ENCODE measurements at places on chromosomes 1 and 21.

DNA sequence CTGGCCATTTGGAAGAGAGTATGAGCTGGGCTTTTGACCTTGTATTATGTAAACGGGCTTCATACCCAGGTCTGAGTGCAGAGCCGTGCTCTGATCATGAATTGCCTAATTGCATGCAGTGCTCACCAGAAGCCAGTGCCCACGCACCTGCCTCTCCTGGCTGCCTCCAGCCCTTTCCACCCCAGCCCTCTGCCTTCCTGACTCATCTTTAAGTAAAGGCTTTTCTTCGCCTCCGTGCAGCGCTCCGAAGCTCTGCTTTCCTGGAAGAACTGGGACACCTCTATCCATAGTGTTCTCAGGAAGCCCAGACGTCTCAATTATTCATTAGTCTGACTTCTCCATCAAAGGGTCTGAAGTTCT is 413.7 kb downstream of the PTPRU start:
- no peak for DNase-seq

GRCh38 chr1:72284084-72284347 is 1.7 kb upstream of the NEGR1 start:
- DNase-seq = no peak

GRCh38 chr1:217620814-217621213 is 10.1 kb downstream of the GPATCH2 start:
- DNase-seq = no peak

DNA sequence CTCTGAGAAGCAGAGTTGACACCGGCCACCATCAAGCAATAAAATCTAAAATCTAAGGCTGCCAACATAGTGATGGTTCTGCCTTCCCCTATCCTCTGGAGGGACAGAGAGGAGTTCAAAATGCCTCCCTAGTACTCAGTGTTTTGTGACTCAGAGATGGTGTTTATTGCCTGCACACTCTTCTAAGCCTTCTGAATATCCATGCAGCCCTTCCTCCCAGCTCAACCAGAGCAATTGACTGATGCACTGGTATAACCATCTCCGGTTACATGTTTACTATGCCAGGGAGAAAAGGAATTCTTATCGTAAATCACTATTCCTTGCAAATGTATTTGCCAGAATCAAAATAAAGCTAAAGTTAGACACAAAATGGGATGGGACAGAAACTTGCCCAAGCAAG is 132.9 kb upstream of the RAB4A start:
- no peak for DNase-seq

DNA sequence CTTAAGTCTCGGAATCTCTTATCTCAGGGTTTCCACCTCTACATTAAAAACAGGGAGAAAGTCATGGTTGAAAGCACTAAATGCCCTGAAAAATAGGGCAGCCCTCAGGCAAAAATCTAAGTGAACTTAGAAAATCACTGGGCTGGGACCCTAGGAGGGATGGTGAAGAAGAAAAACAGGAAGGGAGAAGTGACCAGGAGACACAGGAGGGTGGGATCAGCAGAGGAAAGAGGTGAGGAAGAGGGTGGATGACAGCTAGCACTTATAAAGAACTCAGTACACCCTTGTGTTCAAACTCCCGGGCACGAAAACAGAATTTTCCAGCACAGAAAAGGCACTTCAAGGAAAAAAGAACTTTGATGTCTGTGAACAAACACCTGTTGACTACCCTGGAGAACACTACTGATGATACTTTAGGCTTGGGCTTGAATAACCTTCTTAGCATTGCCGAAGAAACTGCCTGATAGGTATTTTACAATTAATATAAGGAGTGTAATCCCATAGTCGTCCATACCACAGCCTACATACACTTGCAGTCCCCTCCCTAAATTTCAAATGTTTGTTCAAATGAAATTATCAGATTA is 2.0 kb downstream of the CHML start:
- DNase-seq = peak; percentile 10

DNA sequence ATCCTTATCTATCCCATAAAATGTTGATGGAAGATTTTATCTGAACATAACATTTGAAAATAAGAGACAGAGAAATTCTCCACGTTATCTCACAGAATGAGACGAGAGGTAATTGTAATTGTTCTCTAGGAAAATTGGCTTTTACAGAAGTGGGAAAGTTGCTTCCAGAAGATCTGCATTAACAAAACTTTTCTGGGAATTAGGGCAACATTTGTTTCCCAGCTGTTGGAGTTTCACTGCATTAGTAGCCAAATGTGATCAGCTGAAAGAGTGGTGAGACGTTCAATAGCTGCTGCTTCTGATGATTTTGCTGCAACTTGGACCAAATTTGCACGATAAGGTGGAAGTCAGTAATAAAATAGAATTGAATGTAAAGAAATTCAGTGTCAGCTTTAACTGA is 7.6 kb downstream of the CHODL start:
- DNase-seq = no peak
